Fibroblast of skin of scalp (primary cell): ENCODE measurements at places on chromosomes 11 and 22.

DNA sequence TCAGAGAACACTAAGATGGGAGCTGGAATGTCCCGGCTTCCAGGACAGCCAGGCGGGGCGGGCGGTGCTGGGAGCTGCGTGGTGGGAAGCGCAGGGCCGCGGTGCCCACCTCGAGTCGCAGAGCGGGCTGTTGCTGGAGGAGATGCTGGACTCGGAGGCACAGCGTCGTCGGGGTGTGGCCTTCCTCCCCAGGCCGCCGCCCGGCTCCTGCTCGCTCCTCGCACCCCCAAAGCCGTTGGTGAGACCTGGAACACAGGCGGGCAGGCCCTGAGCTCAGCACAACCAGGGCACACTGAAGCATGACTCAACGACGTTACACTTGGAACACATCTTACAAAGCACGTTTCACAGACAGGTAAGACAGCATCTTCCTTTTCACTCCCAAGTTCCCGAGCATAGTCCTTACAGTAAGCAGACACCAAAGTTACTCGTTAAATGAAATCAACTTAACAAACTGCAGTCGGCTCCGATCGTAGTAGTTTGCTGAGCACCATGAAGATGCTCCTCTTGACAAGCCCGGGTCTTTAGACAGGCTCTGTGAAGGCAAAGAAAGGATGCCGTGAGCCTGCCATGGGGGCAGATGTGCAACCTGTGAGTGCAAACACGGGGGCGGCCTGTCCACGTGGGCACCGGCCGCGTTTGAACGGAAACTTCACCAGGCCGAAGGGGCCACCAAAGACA, 50.0 kb downstream of the BRD1 start:
- no peak for DNase-seq

DNA sequence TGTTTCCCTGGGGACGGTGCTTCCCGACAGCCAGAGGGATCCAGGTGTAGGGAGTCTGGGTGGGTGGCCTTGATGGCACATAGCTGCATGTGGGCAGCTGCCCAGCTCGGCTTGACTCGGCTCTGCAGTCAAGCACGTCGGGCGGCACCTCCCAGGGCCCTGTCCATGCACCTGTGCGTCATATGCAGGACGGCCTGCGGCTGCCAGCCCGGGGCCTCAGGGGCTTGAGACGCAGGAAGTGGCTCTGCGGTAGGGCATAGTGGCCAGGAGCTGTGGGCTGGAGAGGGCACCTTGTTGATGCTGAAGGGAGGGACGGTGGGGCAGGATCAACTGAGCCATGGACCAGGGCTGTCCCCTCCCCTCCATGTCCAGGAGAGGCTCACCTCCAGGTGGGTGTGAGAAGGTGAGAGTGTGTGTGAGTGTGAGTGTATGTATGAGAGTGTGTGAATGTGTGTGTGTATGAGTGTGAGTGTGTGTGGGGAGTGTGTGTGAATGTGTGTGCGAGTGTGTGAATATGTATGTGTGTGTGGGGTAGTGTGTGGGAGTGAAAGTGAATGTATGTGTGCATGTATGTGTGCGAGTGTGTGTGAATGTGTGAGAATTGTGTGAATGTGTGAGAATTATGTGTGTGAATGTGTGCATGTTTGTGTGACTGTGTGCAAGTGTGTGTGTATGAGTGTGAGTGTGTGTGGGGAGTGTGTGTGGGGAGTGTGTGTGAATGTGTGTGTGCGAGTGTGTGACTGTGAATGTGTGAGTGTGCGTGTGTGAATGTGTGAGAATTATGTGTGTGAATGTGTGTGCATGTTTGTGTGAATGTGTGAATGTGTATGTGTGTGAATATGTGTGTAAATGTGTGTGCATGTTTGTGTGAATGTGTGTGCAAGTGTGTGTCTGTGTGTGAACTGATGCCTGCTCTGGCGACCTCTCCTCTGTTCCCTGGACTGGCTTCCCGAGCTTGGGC, 5.7 kb upstream of the SUN2 start:
- DNase-seq, result no peak

GRCh38 chr11:93541884-93542810, 1.0 kb downstream of the SMCO4 start:
- peak; percentile 39 for DNase-seq

GRCh38 chr11:128200467-128200866, 386.9 kb downstream of the ETS1 start:
- no peak for DNase-seq

DNA sequence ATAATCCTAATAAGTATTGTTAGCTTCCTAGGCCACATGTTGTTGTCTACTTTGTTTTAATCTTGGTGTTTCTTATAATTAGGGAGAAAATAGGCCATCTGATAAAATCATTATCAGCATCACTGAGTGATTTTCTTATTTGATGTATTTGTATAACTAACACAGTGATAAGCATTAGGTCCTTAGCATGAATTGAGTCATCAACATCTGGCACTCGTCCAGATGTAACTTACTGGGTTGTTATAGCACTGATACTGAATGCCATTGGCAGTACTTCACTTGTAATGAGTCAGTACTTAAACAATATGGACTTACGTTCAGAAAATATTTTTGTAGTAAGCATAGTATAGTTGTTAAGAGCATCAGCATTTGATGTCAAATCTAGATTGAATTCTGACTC, 16.2 kb downstream of the API5 start:
- peak; percentile 91 for DNase-seq

- no peak for DNase-seq
These were observed 5.1 kb downstream of the TOLLIP start for GRCh38 chr11:1304380-1304779.

GRCh38 chr22:46069521-46070214, 80.7 kb upstream of the PPARA start:
- peak; percentile 96 for DNase-seq

DNA sequence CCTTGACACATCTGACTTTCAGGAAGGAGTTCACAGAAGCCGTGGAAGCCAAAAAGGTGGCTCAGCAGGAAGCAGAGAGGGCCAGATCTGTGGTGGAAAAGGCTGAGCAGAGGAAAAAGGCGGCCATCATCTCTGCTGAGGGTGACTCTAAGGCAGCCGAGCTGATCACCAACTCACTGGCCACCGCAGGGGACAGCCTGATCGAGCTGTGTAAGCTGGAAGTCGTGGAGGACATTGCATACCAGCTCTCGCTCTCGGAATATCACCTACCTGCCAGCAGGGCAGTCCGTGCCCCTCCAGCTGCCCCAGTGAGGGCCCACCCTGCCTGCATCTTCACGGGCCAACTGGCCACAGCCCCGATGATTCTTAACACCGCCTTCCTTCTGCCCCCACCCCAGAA, 53.7 kb downstream of the HSD17B12 start:
- DNase-seq, result no peak

DNA sequence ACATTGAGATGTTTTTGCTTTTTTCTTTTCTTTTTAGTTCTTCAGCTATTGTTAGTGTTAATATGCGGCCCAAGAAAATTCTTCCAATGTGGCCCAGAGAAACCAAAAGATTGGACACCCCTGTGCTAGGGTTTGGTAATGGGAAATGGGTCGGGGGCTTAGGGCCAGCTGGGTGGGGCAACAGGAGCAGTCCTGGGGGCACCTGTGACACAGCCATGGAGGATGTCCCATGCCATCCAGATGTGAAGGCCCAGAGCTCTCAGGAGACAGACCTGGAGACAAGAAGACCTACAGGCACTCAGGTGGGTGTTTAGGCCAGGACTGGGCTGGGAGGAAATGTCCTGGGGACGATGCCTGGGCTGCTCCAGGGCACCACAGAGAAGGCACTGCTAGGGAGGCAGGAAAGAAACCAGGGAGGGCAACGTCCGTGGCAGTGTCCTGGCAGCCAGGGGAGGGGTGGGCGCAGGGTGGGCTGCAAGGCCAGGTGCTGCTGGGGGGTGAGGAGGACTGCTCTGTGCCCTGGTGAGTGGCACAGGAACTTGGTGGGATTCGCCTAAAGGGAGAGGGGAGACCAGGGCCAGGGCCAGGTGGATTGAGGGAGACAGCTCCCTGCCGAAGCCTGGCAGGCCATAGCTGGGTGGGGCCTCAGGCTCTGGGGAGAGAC, 21.4 kb downstream of the RELT start:
- no peak for DNase-seq

DNA sequence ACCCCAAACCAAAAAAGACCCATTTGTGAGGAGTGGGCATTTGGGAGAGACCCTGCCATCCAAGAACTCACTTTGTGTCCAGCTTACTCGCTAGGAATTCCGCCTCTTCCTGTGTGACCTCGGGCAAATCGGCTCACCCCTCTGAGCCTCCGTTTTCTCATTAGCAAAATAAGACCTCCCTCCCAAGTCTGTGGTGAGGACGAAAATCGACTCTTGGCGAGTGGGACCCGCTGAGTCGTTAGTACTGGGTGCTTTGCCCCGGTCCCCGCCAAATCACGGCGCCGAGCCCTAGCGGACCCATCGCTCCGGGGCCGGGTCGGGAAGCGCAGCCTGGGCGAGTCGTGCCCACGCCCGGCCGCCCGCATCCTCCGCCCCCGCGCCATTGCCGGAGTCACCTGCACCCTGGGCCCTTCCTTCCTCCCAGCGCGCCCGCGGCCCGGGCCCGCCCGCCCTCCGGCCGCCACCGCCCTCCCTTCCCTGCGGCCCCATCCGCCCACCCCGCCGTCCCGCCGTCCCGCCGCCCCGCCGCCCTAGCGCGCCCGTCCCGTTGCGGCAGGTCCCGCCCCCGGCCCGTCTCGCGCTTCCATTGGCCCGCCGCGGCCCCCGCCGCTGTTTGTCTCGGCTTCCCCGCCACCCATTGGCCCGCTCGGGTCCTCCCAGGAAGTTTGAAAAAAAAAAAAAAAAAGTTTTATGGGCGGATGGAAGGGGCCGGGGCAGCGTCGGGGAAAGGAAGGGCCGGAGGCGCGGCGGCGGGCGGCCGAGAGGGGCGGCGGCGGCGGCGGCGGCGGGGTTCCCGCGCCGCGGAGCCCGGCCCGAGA, 48.9 kb downstream of the TRIOBP start:
- peak; percentile 91 for DNase-seq

DNA sequence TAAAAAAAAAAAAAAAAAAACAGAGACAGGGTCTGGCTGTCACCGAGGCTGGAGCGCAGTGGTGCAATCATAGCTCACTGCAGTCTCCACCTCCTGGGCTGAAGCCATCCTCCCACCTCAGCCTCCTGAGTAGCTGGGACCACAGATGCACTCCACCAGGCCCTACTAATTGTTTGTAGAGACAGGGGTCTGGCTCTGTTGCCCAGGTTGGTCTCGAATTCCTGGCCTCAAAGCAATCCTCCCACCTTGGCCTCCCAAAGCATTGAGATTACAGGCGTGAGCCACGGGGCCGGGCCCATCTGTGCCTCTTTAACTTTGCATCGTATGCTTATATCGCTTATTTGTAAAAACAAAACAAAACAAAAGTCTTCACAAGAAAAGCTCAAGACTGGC, 3.1 kb downstream of the CPT1A start:
- DNase-seq, result no peak

DNA sequence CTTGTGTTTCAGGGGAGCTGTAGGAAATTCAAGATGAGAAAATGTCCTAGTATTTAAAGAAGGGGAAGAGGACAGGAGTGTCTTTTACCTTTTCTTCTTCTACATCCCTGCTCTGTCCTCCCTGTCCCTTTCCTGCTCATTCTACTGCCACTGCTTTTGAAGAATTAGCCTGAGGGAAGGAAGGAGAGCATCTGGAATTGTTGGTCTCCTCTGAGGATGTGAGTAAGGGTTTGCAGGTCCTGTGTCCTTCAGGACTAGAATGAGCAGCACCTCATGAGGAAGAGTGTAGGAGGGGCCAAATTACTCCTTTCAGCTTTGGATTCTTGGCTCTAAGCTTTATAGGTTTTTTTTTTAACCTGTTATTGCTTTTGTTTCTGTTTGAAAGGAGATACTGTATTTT, 24.2 kb downstream of the SNU13 start:
- no peak for DNase-seq

- DNase-seq, result no peak
These were observed 90.0 kb downstream of the BCR start for GRCh38 chr22:23270212-23270733.

DNA sequence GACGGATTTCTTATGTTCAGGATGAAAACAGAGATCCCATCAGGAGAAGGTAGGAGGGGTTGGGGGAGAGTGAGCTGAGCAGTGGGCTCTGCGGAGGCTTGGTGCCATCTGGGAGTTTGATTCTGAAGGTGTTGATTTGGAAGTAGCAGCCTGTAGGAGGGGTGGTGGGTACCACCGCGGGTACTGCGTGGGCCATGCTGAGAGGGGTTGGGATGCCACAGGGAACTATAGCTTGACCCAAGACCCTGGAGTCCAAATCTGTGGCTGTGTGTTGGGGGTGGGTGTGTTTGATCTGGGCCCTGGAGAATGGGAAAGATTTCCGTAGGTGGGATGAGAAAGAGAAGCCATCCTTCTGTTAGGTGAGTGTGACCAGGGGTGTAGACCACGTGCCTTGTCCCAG, 5.0 kb downstream of the INCENP start:
- no peak for DNase-seq

GRCh38 chr11:32772731-32773130, 21.7 kb downstream of the CCDC73 start:
- DNase-seq, result no peak

GRCh38 chr11:2132246-2132645, 6.9 kb downstream of the IGF2 start:
- DNase-seq, result no peak

DNA sequence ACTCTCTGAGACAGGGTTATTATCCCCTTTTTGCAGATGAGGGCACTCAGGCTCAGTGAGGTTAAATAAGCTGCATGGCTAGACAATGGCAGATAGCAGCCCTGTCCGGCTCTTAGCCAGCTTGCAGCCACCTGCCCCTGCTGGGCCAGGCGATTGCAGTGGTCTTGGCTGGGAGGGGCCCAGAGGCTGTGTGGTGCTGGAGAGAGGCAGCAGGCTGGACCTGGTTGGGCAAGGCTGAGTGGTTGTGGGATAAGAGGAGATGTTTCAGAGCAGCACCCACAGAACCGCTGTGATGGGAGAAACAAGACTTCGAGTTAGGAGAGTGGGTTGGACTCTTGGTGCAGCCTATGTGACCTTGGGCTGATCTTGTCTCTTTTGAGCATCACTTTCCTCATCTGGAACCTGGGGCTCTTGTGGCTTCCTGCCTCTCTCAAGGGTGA, 25.5 kb downstream of the PTPRJ start:
- DNase-seq, result no peak

DNA sequence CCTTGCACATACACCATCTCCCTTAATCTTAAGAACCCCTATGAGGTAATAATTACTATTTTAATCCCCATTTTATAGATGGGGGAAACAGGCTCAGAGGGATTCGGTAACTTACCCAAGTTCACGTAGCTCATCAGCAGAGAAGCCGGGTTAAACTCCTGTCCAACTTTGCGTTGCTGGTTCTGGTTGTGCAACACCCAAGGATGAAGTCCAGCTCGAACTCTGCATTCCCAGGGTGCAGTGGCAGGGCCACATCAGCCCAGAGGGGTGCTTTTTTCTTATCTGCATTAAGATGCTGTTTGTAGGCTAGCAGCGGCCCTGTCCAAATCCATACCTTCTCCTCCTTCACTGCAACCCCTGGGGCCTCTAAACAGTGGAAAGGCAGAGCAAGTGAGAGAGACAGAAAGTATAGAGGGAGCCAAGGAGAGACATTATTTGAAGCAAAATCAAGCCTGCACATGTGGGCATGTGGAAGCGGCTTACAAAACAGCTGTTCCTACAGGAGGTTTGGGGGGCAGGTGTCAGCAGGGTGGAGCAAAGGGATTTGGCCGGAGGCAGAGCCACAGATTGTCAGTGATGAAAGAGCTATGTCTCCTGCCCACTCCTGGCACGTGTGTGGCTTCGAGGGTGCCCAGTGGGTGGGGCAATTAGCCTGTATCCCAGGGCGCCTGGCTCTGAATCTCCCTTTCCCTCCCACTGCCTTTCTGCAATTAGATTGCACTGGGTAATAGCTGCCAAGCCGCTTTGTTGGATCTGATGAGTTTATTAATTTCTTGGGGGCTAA, 129.5 kb upstream of the TBCEL start:
- DNase-seq, result no peak

GRCh38 chr11:123313262-123313661, 116.8 kb upstream of the GRAMD1B start:
- no peak for DNase-seq
